Activated CD8-positive, alpha-beta memory T cell treated with anti-CD3 and anti-CD28 coated beads for 24 hours (primary cell): ENCODE measurements at places on chromosomes 4 and X.

GRCh38 chrX:23333842-23334520 is 668 bp upstream of the PTCHD1 start:
- DNase-seq = no peak

DNA sequence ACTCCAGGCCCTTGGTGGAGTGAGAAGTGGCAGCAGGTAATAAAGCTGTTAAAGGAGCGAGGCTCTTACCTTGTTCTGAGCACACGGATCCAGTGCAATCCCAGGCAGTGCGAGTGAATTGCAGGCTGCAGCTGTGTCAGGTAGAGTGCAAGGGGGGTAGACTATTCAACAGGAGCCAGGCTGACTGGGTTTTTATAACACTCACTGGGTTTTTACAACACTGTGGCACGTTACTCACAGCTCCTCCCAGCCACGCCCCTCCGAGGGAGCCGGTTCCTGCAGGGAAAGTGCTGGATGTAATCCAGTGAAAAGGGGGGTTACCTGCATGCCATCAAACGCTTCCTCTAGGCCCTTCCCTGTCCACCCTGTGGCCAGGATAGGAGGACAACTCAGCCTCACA is 358 bp downstream of the FGFBP1 start:
- DNase-seq = no peak

DNA sequence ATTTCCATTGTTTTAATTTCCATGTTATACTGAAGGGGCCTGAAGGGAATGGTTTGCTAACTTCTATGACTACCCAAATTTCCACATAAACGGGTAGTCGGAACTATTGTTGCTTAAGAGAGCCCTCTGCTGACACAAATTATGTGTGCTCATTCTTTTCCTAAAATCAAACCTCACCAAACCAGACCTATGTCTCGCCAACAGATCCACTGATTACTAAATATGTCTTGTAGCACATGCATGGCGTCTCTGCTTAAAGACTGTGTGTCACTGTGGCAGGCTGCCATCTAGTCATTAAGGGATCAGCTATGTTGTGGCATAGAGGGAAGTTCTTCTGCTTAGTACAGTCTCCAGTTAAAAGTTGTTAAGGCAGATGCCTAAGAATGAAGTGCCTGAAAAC is 25.1 kb downstream of the PIR start:
- DNase-seq = no peak

- no peak for DNase-seq
Measured at GRCh38 chr4:159735281-159736207, 632.7 kb downstream of the RAPGEF2 start.

DNA sequence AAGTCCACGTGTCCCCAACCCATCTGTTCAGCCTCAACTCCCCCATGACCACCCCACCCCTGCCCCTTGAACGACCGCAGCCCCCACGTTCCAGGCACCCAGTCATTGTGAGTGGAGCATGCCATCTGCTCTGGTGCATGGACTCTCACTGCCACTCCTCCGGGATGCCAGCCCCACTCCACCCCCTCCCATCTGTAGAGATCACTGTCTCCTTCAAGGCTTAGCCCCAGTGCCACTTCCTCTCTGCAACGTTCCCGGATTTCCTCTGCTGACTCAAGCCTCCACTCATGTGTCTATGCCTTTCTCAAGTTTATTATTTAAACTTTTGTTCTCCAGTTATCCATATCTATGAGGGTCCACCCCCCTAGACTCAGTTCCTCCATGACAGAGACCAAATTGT is 54.0 kb downstream of the MAML3 start:
- no peak for DNase-seq
